ENCODE measurements at places on chromosomes 12 and 14.

GRCh38 chr12:70661466-70662161 is 24.4 kb upstream of the PTPRB start:
- DNase-seq = no peak

GRCh38 chr12:44431647-44432343 is 444.3 kb downstream of the NELL2 start:
- no peak for DNase-seq

DNA sequence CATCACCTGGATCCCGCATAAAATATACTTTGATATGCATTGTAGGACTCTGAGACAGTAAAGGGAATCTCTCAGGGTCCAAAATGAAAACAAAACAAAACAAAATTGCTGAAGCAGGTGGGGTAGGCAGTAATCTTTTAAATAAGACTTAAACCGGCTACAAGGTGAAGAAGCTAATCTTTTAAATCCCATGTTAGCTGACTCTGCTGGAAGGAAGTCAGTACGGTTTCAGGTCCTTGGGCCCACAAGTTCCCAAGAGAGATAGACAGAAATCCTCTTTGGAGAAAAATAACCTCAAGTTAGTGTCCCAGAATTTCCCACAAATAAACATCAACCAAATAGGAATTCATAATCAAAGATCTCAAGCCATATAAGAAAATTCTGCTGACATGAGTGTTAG is 5.0 kb upstream of the EPS8 start:
- no peak for DNase-seq

- no peak for DNase-seq
Observed at GRCh38 chr14:100654025-100654813, 67.0 kb upstream of the BEGAIN start.

DNA sequence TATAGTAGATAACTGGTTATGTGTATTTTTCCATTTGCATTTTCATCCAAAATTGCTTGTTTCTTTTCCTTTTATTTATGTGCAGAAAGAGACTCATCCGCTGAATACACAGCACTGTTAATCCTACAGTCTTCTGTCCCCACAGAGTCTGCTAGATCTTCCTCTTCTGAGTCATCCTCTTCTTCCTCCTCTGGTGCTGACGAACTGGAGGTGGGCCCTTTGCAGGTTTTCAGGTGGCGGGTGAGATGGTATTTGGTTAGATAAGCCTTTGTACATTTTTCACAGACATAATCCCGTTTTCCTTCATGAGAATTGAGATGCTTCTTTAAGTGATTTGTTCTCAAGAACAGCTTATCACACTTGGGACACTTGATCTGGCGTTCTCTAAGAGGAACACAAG is 26.8 kb downstream of the PRDM4 start:
- no peak for DNase-seq
